Breast epithelium (tissue), 4 donors: ENCODE measurements at places on chromosomes 5 and 9.

GRCh38 chr5:8517456-8517855 is 648.5 kb downstream of the MTRR start:
- DNase-seq: no peak

DNA sequence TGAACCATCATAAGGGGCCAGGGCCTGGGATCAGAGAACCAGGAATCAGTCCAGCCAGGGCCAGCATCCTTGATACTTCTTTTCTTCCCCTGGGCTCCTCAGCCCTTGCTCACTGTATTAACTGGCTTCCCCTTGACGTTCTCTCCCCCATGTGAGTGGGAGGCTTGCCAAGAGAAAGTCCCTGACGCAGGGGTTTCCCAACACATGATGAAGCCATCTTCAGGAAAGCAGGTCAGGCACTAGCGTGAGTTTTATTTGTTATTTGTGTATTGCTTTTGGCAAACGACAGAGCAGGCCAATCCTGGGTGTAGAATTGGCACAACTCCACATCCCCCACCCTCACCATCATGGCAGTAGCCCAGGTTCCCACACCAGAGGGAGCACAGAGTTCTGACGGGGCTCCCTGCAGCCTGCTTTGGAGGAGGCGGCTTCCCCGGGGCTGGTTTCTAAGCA is 165.5 kb upstream of the NFIL3 start:
- DNase-seq: no peak

GRCh38 chr9:23258569-23258968 is 567.5 kb downstream of the ELAVL2 start:
- no peak for DNase-seq

DNA sequence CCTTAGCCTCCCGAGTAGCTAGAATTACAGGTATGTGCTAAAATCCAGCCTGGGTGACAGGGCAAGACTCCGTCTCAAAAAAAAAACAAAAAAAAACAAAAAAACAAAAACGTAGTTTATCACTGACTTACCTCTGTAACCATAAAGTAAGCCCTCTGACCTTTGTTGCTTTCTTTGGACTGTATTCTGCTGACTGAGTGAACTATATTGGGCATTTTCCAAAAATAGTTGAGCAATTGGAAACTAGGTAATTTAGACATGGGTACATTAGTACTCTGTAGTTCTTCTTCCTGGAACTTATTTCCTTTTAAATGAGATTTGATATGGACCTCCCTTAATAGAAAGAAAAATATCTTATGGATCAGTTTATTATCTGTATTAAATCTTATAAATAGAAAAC is 66.6 kb downstream of the ANKHD1 start:
- no peak for DNase-seq

DNA sequence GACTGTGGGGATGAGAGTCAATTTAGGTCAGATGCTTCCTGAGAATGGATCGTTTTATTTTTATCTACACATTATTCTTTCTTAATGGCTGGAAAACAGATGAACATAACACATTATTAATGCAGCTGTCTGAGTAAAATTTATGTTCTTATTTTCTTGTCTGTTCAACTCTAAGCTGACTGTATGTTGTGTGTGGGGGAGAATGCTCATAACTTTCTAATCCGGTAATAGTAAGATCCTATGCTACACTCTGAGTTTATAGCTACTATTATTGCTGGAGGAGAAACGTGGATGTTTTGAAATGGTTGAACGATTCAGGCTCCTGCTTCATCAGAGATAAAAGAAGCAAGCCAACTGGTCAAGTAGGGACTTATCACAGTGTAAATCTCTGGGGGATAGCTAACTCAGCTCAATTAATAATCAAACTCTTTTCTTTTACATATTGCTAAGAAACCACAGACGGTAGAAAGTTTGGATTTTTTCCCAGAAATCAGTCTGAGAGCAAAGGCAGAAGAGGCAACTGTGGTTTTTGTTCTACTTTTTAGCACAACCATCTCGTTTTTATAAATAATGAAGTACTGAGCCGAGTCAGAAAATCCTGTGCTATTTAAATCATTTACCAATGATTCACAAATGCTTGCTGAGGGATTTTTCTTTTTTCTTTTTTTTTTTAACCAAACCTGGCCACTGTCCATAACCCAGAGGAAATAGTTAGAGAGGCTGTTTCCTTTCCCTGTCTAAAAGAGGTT is 265.0 kb upstream of the FAM174A start:
- DNase-seq: no peak

GRCh38 chr5:152622628-152623027 is 217.5 kb upstream of the NMUR2 start:
- no peak for DNase-seq

GRCh38 chr9:137456061-137456863 is 2.9 kb downstream of the NSMF start:
- DNase-seq: no peak

- no peak for DNase-seq
Measured at GRCh38 chr5:4113905-4114304, 518.3 kb downstream of the IRX1 start.

GRCh38 chr9:127865645-127866464 is 11.4 kb upstream of the ENG start:
- no peak for DNase-seq

GRCh38 chr5:170597109-170597751 is 93.4 kb downstream of the KCNIP1 start:
- no peak for DNase-seq

GRCh38 chr5:107531308-107531707 is 139.4 kb downstream of the EFNA5 start:
- no peak for DNase-seq

DNA sequence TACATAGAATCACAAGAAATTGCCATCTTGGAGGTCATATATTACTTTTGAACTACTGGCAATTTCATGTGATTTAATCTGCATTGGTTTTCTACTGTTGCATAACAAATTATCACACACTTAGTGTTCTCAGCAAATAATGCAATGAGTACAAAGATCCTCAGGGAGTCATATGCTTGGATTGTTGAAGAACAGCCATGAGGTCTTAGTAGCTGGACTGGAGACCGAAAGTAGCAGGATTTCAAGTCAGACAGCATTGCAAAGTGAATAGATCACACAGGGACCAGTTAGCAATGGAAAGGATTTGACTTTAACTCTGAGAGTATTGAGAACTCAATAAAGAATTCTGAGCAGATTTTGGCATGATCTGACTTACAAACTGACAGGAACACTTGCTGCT is 32.2 kb upstream of the FRMD3 start:
- DNase-seq: no peak

DNA sequence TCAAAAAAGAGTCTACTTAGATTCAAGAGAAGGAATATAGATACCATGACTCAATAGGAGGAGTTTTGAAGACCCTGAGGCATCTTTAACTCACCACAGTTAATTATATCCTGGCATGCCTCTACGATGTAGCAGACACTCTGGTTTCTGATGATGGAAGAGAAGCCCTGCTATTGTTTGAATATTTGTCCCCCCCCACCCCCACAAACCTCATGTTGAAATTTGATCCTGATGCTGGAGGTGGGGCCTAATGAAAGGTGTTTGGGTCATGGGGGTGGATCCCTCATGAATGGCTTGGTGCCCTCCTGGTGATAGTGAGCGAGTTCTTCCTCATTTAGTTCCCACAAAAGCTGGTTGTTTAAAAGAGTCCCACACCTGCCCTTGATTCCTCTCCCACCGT is 147.9 kb upstream of the TBCA start:
- DNase-seq: no peak

- DNase-seq: no peak
Measured at GRCh38 chr5:89127191-89127590, 244.2 kb upstream of the MEF2C start.

DNA sequence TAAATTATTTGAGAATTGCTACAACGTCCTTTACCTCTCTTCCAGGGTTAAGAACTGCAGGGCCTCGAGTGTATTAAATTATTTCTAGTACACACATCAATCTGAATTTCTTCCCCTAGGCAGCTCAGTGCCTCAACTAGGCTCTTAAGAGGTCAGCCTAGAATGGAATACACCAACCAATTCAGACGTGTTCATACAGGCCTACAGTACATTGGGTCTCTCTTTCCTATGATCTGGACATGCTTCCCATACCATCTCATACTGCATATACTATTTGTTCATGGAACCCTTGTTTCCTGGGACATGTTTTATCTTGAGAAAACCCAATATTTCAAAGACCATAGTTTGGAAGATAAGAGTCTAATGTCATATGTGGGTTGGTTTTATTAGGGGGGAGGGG is 434.1 kb upstream of the WWC1 start:
- no peak for DNase-seq
